Amygdala (tissue), 56 donors: ENCODE measurements at places on chromosomes 5 and 9.

GRCh38 chr5:42655982-42656650 is 100.5 kb upstream of the CCDC152 start:
- no peak for DNase-seq

DNA sequence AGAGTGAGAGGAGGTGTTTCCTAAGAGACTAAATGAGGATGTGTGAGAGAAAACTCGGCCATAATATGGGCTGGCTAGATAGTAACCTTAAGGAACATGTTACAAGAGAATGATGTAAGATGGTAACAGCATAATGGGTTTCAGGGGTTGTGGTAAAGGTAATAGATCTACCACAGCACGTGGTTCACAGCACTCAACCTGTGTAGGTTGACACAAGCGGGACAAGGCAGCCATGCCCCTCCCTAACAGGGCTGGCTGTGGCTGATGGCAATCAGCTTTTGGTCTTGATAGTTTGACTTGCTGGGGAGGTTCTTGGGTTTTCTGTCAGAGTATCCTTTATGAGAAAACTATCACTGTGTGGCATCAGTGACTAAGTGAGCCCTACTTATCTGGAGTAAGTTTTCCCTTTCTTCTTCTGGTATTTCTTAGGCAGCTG is 138.6 kb downstream of the TRIO start:
- DNase-seq = no peak

- DNase-seq = no peak
Observed at GRCh38 chr5:75568202-75568601, 43.1 kb upstream of the ANKDD1B start.

- DNase-seq = no peak
Observed at GRCh38 chr5:156974328-156974727, 11.3 kb upstream of the TIMD4 start.

- DNase-seq = no peak
Observed at GRCh38 chr5:166768536-166768935, 1522.9 kb upstream of the WWC1 start.

GRCh38 chr5:149496166-149496565 is 55.1 kb downstream of the CSNK1A1 start:
- no peak for DNase-seq

DNA sequence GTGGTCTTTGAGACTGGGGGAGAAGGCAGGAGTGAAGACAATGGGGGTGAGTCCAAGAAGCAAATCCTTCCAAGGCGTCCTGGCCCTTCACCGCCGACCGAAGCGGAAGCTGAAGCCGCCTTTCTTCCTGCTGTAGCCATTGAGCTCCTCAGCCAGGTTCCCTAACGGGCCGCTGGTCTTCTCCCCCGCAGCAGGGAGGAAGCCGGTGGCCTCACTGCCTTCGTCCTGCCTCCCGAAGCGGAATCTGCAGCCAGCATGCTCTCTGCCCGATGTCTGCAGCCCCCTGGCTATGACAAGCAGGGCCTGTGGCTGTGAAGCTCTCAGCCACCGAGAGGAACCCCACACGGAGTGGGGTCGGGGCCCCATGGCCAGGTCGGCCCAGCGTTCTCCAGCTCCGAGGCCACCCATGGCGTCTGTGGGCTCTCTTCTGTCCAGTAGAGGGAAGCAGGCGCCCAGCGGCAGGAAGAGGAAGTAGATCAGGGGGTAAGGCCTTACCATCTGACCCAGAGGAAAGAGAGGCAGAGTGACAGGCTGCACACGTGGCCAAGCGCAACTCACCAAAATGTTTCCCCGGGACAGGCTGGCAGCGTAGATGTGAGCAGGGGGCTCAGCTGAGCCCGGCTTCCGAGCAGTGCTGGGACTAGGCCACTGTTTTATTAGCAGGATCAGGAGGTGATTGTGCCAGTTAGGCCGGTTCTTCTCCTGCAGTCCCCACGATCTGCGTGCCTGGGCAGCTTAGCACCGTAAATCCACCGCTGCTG is 3.1 kb downstream of the QRFP start:
- no peak for DNase-seq

- DNase-seq = no peak
Observed at GRCh38 chr5:6792911-6793471, 79.8 kb downstream of the TENT4A start.

DNA sequence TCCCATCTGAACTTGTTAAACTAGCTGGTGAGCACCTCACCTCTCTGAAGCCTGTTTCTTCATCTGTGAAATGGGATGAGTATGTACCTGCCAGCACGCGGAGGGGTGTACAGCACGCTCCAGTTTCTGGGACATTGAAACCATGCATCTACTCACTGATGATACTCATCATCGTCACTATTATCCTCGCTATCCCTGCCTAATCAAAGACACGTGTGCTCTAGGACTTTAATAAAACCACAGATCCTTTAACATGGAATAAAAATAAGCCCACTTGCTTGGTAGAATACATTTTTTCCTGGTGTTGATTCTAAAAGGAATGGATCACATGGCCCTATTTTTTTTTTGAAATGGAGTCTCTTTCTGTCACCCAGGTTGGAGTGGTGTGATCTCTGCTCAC is 37.3 kb upstream of the POMT1 start:
- DNase-seq = no peak

DNA sequence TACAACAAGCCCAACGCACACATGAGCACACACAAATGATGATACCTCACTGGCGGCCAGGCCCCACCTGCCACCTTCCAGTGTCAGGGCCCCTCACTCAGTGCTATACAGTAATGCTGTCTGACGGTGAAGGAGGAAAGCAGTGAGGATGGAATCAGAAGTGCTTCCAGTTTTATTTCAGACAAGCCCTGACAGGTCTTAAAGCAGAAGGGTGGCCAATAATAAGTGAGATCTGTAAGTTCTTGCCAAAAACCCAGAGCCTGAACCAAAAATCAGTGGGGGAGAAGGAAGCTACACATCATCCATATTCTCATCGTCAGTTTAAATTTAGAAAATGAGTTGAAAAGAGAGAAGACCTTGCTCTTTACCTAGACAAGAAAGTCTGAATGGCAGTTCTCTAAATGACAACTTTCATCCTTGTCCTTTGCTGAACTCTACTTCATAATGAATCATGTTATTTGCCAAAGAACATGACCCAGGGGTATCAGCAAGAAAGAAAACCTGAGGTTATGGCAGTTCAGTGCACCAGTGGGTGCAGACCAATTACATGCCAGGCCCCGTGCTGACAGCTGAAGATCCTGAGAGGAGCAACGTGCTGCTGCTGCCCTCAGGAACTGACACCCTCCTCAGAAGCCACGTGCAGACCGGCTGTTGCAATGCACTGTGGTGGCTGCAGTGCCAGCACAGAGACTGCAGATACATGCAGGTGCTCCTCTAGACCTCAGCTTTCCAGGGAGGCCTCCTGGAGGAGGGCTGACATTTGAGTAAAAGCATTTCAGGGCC is 118.7 kb downstream of the DROSHA start:
- DNase-seq = no peak

GRCh38 chr5:34584165-34584564 is 72.0 kb upstream of the RAI14 start:
- DNase-seq = no peak

DNA sequence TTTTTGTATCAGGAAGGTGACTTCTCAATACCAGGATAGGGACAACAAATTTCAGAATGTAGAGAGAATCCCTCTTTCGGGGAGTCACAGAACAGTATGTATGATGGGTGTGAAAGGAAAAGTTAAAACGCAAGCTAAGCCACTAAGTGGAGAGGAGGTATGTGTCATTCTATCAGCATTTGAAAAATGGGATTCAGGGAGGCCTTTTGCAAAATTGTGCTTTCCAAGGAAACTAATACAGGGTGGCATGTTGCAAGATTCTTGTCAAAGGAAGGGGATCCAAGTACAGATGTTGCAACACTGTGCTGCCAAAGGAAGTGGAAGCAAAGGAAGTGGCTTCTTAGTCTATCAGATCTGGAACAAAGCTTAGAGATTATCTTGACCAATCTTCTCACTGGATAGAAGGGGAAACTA is 12.6 kb upstream of the TNIP1 start:
- DNase-seq = no peak

GRCh38 chr5:117245130-117245529 is 670.5 kb upstream of the SEMA6A start:
- DNase-seq = no peak

DNA sequence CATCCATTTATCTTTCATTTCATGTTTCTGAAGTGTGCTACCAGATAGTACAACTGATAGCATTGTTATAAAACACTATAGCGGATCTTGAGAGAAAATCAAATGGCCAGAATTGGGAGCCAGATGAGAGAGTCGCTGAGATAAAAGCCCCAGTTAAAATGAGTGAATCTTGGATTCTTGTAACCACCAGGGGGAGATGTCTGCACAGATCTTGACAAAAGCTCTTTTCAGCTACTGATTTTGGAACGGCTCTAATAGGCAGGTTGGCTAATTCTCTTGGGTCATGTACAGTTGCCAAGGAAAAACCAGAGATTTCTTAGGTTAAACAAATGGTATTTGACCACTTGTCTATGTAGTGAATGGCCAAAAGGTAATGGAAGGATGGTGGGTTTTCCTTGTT is 21.7 kb downstream of the F2RL2 start:
- DNase-seq = no peak

- DNase-seq = no peak
Observed at GRCh38 chr9:133493845-133494540, 15.1 kb upstream of the SLC2A6 start.

- no peak for DNase-seq
Observed at GRCh38 chr5:122967625-122968024, 68.9 kb downstream of the PPIC start.

GRCh38 chr9:122053064-122053463 is 40.0 kb downstream of the TTLL11 start:
- DNase-seq = no peak

DNA sequence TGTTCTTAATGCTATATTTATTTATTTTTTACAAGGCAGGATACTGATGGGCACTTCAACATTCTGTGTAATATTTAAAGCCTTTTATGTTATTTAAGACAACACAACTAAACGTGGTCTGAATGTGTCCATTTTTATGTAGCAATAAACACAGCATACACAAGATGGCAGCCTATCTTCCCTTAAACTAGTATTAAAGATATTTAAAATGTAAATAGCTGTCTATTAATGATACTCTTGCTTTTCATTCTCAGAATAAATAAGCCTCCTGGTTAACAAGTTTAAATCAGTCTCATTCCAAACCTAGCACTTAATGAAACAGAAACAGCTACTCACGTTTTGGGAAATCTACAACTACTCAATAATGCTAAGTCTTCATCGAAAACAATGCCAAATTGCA is 315.7 kb downstream of the MCTP1 start:
- no peak for DNase-seq

GRCh38 chr5:103461243-103461642 is 101.3 kb downstream of the NUDT12 start:
- no peak for DNase-seq

DNA sequence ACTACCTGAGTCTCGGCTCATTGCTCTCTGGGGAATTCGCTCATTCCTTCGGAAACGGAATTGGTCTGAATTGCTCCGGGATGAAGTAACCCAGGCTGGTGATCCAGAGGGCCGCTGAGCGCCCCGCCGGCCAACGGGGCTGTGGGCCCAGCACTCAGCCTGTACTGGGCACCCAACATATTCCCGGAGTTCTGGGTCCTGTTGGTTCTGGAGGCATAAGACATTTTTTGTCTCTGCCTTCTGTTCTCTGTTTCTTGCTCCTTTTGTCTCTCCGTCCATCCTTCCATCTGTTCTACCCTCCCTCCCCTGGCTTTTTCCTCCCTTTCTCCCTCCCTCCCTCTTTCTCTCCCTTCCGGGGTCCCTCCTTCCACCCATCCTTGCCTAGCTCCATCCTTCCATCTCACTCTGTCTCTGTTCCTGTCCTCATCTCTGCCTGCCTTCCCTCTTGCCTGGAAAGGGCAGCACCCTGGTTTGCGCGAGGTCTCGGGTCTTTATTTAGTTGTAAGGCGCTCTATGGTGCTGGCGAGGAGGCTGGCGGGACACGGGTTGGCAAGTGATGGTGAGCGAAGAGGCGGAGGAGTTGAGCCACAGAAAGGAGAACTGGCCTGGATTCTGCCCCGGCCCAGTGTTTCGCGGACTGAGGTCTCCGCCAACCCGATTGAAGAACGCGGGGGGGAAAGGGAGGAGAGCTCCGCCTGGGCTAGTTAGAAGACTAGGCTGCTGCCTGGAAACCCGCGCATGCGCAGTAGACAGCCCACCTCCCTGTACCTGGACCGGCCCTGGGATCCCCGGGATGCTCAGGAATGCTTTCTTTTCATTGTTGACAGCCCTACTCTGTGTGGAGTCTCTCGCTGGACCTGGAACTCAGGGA is 1468.0 kb downstream of the FOXD4L5 start:
- no peak for DNase-seq

- DNase-seq = no peak
Observed at GRCh38 chr9:131277287-131277909, 1.1 kb upstream of the FAM78A start.

GRCh38 chr9:13388157-13388556 is 108.7 kb upstream of the MPDZ start:
- DNase-seq = no peak

DNA sequence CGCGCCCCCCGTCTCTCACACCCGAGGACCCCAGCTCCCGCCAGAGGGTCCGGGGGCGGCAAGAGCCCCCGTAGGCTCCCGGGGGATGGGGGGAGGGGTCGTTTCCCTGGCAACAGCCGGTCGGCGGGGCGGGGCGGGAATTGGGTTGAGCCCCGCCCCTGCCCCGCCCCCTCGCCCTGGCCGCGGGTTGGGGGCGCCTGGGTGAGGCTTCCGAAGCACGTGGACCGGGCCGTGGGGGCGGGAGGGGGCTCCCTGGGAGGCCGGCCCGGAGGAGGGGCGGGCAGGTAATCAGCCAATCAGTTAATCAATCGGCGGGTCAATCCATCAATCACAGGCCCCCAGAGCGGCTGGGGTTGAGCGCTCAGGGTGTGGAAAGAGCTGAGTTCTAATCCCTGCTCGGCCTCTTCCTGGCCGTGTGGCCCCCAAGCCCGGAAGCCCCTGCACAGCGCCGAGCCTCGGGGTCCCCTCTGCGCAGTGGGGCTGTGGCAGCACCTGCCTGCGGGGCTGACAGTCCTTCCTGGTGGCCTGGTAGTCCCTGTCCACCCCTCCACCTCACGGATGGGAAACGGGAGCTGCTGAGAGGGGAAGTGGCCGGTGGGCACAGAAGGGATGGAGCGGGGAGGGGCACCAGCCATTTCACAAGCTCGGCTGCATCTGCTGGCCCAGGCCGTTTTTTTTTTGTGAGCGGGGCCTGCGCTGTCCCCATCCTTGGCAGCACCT is 174.2 kb upstream of the IER5L start:
- no peak for DNase-seq

DNA sequence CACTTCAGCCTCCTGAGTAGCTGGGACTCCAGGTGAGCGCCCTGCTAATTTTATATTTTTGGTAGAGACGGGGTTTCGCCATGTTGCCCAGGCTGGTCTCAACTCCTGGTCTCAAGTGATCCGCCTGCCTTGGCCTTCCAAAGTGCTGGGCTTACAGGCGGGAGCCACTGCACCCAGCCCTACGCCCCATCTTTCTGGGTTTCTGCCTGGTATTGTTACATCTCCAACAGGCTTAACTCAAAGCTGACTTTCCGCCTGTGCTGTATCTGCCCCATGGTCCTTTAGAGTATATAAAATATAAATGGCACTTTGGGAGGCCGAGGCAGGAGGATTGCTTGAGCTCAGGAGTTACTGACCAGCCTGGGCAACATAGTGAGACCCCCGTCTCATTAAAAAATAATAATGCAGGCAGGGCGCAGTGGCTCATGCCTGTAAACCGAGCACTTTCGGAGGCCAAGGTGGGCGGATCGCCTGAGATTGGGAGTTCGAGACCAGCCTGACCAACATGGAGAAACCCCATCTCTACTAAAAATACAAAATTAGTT is 36.5 kb upstream of the GLDC start:
- DNase-seq = no peak

- DNase-seq = no peak
Observed at GRCh38 chr5:25552871-25553481, 908.2 kb upstream of the CDH10 start.

GRCh38 chr5:150307617-150308426 is 5.1 kb upstream of the ARSI start:
- DNase-seq = no peak
